ENCODE measurements at places on chromosomes 3 and 15.

- DNase-seq, result no peak
Measured at GRCh38 chr15:39299486-39300267, 281.2 kb upstream of the THBS1 start.

DNA sequence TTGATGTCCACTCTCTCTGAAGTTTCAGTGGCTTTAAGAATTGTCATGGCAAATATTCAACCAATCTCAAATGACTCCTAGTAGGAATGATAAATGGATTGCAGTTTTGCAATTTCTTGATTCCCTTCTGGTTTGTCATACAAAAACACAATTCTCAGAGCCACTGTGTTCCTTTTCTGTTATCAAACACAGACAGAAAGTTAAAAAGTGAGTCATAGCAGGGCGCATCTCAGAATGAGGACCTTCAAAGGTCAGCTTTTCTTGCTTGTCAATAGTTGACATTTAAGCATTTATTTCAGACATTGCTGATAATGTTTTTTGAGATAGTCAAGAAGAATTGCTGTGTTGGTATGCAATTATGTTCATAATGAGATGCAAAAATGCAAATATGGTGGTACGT is 405.9 kb downstream of the NR2F2 start:
- no peak for DNase-seq

GRCh38 chr3:123271466-123272159 is 69.9 kb downstream of the SEC22A start:
- no peak for DNase-seq

DNA sequence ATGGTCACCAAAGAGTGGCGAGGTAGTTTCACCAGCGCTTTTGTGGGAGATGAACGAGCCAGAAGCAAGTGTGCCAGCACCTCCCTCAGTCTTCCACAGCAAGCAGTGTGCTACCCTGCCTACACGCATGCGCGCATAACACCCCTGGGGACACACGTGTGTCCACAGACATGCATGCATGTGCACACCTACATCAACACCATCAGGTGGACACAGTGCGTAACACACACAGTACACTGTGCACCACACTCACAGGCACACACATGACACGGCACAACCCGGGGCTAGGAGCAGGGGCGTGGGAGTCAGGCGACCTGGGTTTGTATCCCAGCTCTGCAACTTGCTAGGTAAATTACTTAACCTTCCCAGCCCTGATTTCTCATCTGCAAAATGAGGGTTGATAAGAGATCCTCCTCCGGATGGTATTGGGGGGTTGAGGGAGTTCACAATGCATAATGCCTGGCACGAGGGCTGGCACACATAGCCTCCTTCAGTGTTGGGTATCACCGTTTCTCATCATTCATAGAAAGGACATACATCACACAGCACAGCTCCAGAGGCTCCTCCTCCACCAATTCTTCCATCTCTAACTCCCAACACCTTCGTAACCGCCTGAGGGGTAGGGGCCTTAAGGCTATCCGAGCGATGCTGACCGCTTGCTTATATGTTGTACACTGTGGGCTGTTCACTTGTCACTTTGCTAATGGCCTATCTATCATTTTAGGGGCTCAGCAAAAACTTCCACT is 174.9 kb downstream of the SMAD6 start:
- DNase-seq, result no peak

- DNase-seq, result no peak
Measured at GRCh38 chr15:36218991-36219390, 360.4 kb upstream of the CDIN1 start.

DNA sequence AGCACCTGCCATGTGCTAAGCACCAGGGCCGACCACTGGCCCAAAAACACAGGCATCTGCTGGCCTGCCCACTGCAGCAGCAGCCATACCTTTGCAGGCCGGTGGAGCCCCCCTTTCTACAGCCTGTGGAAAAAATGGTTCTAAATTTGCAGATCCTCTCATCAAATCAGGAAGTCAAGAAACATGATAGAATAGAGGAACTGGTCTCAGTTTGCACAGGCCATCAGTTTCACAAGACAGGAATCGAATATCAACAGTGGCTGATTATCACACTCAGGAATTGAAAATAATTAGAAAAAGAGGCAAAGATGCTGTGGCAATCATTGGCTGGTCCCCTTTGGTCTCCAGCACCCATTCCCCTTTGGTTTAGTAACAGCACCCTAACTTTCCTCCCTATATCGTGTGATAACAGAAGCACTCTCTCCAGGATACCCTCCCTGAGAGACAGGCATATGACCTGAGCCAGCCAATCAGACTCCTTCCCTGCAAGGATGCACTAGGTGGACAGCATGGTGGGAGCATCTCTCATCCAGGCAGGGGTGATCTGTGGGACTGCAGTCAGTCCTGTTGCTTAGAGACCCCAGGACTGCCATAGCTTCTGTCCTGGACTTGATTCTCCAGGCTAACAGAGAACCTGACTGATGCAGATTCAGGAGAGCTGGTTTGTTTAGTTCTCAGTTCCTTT is 3.5 kb upstream of the PAK6 start:
- DNase-seq, result peak; percentile 33

DNA sequence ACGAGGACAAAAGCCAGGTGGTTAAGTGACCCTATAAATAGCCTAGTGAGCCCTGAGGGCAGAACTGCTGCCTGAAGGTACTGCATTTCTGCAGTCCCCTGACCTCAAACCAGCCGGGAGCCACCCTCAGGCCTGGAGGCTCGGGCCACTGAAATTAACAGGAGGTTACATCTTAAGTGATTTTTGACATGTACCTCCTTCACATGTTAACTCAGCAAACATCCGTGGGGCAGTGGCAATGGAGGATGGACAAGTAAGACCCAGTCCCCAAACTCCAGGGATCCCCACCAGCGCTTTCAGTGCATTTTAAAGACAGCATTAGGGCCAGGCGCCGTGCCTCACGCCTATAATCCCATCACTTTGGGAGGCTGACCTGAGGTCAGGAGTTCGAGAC is 26.2 kb downstream of the PSTPIP1 start:
- DNase-seq, result no peak

DNA sequence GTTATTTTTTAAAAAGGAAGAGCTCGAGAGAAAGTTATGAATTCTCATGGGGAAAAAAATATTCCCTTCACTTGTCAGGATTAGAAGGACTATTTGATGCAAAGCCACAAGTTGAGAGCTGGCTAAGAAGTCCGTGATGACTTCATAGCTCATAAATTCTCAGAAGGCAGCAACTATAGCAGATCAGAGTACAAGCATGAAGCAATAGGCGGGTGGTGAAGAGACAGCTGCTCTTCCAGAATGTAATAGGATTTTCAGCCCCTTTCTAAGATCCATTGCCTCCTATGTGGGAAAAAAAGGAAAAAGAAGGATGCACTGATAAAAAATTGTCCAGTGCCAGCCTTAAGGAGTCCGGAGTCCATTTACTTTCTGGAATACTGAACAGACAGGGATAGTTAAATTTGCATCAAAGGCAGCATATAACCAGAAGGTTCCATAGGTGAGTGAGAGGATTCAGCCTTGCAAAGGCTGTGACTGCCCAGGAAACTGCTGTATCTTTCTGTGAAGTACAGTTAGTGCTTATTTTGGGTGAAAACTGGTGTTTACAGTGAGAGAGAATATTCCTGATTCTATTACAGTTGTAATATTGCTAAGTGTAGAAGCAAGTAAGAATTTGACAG is 929.5 kb upstream of the ALCAM start:
- DNase-seq, result no peak

DNA sequence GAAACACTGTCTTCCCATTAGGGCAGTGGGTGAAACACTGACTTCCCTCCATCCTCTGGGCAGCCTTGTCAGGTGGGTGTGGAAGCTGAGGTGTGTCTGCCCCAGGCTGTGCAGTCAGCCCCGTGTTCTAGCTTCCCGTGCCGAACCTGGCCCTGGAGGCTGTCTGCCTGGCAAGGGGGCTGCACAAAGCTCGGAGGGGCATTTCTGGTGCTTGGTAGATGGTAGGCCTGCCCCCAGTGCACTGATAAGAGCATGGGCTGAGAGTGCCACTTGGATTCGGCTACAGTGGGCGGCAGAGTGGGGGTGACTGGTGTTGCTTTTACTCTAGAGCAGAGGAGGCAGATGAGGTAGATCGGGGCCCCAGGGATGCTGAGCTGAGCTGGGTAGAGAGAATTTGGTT is 21.3 kb downstream of the IGF1R start:
- DNase-seq, result no peak

GRCh38 chr3:160038862-160039562 is 50.4 kb downstream of the IL12A start:
- DNase-seq, result peak; percentile 57

DNA sequence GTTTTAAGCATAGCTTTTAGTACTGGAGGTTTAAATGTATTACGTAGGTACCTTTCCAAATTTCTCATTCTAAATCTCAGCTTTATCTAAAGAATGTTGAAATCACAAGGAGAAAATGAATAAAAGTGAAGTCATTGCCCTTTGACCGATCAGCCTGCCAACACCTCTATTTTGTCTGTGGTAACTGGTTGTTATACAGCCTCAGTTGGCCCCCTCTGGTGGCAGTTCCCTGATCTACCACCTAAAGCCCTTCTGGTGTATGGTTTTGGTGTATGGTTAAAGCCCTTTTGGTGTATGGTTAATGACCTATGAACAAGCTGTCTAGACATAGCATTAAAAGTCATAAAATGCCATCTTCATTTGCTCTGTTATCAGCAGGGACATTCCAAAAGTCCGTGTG is 378.2 kb upstream of the AZI2 start:
- peak; percentile 51 for DNase-seq

GRCh38 chr3:34364335-34364734 is 565.9 kb downstream of the PDCD6IP start:
- no peak for DNase-seq

DNA sequence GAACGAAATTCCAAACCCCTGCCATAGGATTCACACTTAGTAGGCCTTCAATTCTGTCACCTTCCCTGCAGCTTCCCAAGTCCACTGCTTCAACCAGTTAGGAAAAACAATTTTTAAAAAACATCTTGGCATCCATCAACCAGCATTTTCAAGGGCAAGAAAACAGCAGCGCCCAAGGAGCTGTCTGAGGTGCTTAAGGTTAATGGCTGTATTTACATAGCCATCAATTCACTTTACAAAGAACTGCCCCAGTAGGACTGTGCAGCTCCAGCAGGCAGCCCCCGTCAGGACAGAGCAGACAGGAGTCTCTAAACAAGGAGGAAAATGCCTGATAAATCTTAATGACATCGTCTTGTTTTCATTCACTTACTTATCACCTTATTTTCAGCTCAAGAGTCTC is 13.3 kb downstream of the TAFA4 start:
- DNase-seq, result no peak

GRCh38 chr3:67804089-67804488 is 149.7 kb upstream of the SUCLG2 start:
- no peak for DNase-seq

- DNase-seq, result no peak
Measured at GRCh38 chr3:188166441-188166840, 12.5 kb downstream of the LPP start.

- DNase-seq, result no peak
Measured at GRCh38 chr3:127209155-127209839, 16.4 kb downstream of the PRR23E start.

DNA sequence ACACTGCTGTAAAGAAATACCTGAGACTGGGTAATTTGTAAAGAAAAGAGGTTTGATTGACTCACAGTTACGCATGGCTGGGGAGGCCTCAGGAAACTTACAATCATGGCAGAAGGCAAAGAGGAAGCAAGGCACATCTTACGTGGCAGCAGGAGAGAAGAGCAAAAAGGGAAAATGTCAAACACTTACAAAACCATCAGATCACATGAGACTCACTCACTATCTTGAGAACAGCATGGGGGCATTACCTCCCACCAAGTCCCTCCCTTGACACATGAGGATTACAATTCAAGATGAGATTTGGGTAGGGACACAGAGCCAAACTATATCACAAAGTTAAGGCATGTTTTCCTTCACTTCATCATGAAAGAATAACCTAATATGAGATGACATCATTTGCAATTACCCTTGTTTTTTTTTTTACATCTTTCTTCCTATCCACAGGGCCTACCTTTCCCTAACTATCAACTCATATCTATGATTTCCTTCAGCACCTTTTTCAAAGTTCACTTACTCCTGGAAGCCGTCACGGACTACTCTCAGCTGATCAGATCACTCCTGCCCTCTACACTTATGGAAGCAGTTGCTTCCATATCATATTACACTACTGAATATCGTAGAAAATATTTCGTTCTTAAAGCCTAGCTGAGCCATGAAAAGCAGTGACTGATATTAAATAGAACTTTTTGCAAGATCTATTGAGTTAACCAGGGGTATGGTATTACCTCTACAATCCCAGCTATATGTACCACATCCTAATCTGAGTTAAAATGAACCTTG is 25.5 kb upstream of the ATP8B4 start:
- no peak for DNase-seq

- DNase-seq, result no peak
Measured at GRCh38 chr3:24605511-24606028, 110.9 kb upstream of the THRB start.

Data from SK-N-DZ (cell line).